ENCODE measurements at places on chromosomes 4 and X. TPM values are rescaled to one million over a fixed set of nuclear protein-coding genes. Genes with fewer than 3 reads are reported as not detected.

Gene MAOB
- 2.5 TPM for total RNA-seq

Gene SLC39A8
- 6.4 TPM for total RNA-seq

Gene FDCSP
- not detected for total RNA-seq

Gene TEX13D
- total RNA-seq, result not detected

Gene LUZP4
- not detected for total RNA-seq

Gene CNGA2
- total RNA-seq, result not detected

Gene TLR2
- total RNA-seq, result 33.2 TPM

Gene ADH7
- total RNA-seq, result 0.33 TPM

Gene LRRC66
- total RNA-seq, result 0.50 TPM

Gene CXCL11
- total RNA-seq, result not detected

Gene MAGEA1
- not detected for total RNA-seq

Gene TRPC5OS
- not detected for total RNA-seq

Gene MEPE
- not detected for total RNA-seq

Gene CT45A8
- not detected for total RNA-seq

Gene MAP9
- 21.8 TPM for total RNA-seq

Data from mammary epithelial cell (primary cell).